Kasumi-1 (cell line): ENCODE measurements at places on chromosomes 3 and 15.

- no peak for DNase-seq
Measured at GRCh38 chr15:39140060-39140604, 440.7 kb upstream of the THBS1 start.

DNA sequence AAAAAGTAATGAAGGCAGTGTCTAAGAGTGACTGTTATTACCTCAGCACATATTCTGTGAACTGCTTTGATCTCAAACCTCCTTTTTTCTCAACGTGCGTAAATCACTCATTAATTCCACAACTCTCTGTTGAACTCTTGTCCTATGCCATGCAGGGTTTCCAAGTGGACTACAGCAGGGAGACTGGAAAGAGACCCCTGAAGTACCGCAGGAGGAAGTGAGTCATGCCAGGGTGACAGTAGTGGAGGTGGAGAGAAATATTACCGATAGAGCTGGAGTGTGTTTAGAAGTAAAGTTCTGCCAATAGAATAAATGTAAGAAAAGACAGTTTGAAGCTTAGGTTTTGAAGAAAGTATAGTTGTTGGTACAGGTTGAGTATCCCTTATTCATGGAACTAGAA, 908.9 kb downstream of the ROBO1 start:
- no peak for DNase-seq

- no peak for DNase-seq
Measured at GRCh38 chr3:167372138-167372537, 8.0 kb downstream of the ZBBX start.

DNA sequence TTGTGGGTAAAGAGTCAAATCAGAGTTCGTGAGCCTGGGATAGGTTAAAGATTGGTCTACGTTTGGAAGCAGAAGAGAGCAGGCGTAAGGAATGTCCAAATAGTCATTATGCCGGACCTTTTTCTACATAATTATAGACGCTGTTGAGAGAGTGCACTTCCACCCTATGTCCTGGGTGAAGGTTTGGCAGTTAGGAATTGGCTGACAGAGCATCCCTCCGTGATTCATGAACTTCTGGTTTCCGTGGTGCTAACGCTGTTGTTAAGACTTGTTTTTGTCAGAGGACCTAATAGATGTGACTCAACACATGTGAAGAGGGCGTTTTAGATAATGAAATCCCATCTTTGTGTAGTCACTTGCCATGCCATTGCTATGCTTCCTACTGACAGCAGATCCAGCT, 1.1 kb downstream of the EAF1 start:
- peak; percentile 15 for DNase-seq

DNA sequence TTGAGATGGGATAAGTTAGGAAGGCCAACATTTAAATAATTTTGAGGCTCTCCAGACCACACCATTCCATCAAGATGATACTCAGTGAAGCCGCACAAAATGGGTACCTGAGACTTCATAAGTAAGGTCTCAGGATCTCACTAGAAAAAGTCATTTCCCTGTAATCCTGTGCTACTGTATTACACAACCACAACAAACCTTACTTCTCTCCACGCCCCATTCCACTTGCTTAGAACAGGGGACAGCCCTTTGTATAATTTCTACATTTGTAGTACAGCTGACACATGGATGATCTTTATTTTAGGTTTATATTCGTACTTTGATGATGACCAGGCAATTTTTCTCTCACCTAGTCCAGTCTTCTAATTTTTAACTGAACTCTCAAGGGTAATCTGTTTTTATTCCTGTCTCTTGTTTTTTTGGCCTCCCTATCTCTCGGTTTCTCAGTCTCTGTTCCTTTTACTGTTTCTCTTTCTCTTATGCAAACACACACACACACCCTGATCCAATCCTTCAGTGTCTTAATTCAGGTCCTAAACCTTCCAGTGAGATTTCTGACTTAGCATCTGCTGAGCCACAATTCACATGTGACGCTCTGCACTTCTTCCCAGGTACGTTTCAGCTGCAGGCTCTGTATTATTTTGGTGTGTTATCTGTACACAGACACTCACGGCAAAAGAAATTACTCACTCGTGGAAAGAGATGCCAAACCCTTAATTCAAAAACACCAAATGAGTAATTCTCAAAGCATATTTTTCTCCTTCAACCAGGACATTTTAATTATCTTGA, 223.2 kb upstream of the THBS1 start:
- no peak for DNase-seq

DNA sequence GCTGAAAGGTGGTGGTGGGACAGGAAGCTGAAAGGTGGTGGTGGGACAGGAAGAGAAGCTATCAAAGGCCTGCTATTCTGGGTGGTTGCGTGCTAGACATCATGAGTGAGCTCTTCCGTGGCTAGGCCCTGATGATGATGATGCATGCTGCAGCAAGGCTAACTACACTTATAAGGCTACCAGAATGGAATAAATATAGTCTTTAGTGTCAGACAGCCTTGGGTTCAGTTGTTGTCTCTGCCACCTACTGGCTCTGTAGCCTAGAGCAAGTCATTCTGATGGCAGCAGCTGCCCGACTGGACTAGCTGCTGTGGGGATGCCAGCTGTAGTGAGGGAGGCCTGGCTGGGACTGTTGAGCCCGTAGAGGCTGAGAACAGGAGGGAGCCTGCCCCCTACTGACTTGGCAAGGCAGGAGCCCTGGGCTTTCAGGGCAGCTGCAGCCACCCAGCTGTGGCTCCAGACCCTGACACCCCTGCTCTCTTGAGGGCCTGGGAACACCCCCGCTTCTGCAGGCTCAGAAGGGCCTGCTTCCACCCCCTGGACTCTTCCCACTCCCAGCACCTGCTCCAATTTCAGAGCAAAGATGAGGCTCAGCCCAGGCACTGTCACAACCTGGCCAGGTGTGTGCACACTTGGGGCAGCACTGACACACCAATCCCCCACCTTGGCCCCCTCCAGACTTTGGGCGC, 21.4 kb upstream of the ZBED2 start:
- DNase-seq: no peak

DNA sequence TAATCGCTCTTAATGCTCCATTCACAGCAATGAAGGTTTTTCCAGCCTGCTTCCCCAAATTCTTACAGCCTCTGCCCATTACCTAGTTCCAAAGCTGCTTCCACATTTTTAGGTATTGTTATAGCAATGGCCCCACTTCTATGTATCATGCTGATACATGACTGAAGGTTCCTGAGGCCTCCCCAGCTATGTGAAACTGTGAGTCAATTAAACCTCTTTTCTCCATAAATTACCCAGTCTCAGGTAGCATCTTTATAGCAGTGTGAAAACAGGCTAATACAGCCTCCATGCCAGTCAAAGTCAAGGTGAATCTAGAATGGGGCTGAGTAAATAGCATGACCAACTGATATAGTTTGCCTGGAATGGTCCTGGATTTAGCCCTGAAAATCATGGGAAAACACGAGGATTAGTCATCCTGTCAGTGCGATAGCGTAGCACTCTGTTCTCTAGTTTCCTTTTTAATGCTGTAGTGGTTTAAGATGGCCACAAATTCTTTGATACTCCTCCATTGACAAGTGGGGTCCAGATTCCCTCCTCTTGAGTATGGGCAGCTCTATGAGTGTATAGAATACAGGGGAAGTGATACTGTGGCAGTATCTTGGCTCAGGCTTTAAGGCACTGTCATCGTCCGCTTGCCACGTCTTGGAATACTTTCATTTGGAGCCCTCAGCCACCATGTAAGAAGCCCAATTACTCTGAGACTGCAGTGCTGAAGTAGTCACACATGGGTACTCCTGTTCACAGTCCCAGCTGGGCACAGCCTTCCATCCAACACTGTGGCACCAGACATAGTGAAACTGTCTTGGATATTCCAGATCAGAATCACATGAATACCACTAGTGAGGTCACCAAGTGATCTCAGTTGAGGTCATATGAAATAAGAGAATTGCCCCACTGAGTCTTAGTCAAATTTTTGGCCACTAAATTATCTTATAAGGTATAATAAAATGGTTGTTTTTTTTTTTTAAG, 94.0 kb upstream of the PLCL2 start:
- DNase-seq: no peak

- no peak for DNase-seq
Measured at GRCh38 chr3:5093731-5094130, 28.4 kb upstream of the ARL8B start.

- DNase-seq: no peak
Measured at GRCh38 chr3:171377859-171378258, 82.3 kb downstream of the TNIK start.

DNA sequence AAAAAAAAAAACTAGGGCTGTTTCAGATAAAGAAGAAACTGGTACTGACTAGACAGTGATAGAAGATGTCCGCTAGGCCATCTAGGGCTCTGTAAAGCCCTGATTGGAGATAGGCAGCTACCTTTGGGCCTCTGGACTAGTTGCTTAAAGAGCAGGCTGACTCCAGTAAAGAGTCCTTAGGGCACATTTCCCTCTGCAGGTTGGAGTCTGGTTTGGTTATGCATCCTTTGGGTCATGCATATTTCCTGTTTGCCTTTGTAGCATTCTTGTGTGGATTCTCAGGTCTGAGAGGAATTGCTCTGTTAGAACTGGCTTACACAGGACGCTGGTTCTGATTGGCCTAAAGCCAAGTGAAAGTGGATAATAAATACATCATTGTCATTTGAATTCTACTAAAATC, 165.5 kb upstream of the LRRN1 start:
- no peak for DNase-seq

GRCh38 chr3:188574885-188575284, 420.9 kb downstream of the LPP start:
- no peak for DNase-seq

DNA sequence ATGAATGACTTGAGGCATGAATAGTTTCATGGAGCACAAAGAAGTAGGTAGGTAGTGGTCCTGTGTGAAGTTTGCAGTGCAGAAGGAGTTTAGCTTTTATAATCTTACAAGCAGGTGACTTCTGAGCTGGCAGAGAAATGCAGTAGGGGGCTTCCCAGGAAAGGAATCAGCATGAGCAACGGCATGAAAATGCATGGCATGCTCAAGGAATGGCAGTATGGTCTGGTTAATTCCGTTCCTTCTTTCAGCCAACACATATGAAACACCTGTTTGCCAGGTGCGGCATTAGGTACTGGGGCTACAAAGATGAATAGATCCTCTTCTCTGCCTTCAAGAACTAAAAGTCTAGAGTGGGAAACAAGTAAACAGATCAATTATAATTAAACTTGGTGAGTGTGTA, 138.0 kb upstream of the BHLHE40 start:
- DNase-seq: no peak

DNA sequence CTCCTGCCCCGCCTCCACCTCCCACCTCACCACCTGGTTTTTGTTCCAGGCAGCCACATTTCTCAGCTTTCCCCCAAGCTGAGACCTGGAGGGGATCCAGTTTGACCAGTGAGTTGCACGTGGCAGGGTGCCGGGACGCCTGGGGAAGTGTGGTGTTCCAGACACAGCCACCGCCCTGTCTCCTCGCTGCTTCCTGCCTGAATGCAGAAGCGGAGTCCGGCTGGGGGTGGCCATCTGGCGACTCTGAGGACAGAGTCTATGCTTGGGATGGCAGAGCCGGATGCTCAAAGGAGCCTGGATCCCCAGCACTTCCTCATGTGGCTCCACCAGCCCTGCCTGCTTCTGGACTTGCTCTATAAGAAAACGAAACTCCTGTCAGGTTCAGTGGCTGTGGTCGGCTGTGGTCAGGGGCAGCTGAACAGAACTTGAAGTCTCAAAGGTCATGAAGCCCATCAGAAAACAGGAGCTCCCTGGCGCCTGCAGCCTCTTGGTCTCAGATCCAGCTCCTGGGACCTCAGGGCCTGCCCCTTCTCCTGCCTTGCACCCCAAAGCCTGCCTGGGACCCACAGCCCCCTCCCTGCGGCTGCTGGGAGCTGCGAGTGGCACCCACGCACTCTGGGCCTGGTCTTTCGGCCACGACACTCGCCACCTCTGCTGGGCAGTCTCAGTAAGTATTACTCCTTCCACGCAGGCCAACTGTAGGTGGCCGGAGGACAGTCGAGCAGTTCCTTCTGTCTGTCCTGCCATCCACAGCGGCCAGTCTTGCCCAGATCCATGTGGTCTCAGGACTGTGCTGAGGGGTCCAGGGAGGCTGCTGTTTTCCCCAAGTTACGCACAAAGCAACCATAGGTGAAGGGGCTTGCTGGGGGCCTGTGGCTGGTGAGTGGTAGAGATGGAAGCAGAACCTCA, 112.8 kb upstream of the MEF2A start:
- DNase-seq: peak; percentile 87

DNA sequence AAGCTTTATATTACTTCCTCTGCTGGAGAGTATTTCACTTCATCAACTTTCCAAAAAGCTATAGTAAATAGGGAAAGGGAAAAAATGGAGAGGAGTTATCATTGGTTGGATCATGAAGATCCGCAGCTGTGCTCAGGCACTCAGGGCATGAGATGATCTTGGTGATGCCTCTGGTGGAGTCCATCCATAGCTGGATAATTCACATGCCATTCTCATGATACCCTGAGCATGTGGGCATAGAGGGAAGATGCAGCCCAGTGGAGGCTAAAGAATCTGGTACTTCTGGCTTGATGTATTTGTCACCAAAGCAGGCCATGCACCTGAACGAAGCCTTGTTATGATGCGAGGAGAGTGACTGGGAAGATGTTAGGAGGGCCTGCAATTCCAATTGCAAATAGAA, 150.2 kb downstream of the CHST2 start:
- DNase-seq: no peak

GRCh38 chr15:25652704-25653103, 210.4 kb downstream of the ATP10A start:
- DNase-seq: no peak

DNA sequence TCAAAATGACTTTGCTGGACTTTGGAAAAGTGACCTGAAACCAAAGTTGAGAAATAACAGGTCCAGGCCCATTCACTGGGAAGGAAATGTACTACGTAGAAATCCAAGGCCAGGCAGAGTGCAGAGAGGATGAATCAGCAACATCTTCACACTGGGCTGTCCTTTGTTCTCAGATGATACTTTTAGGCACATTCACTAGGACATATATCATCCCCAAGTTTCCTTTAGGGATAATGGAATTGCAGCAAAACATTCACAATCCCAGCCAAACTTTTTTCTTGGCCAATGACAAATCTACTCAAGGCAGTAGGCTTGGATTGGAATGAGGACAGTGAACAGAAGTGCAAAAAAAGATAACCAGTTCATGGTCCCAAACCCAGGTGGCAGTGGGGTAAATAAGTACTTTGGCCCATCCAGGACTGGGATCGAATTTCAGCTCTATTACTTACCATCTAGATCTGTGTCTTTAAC, 75.1 kb downstream of the CLDN11 start:
- no peak for DNase-seq

DNA sequence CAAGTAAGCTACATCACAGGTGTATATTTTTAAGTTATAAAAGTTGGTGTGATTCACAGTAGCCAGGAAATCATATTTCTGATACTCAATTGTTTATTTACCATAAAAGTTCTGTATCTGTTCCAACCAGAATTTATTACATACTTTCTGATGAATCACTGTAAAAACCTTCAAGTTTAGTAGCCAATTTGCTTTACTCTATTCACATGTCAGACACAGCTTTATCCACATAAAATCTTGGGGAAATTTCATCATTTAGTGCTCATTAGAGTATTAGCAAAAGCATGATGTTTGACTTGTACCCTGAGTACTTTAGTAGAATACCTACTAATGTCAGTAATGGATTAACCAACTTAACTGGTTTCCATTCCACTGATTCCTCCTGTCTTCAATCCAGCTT, 249.8 kb downstream of the POLQ start:
- DNase-seq: no peak

GRCh38 chr3:158105119-158105709, 1.0 kb downstream of the SHOX2 start:
- DNase-seq: no peak
